ENCODE measurements at places on chromosomes 5 and 9. TPM values are rescaled to one million over a fixed set of nuclear protein-coding genes. Genes with fewer than 3 reads are reported as not detected.

The FRMPD1 gene
- total RNA-seq: not detected

The RNF208 gene
- 0.33 TPM for total RNA-seq

The IL5 gene
- total RNA-seq: not detected

The PPP2R2B gene
- 1.5 TPM for total RNA-seq

The NMUR2 gene
- not detected for total RNA-seq

The PTGER4 gene
- total RNA-seq: 5.4 TPM

The PRR7 gene
- 2.1 TPM for total RNA-seq

The SLC6A19 gene
- total RNA-seq: not detected

The SLC36A2 gene
- total RNA-seq: not detected

The DEPDC1B gene
- total RNA-seq: 2.1 TPM

The ZNF454 gene
- 3.1 TPM for total RNA-seq

The JAKMIP2 gene
- total RNA-seq: 1.3 TPM

The NSG2 gene
- total RNA-seq: not detected

The TMEM252 gene
- not detected for total RNA-seq

The PCDHA7 gene
- 0.26 TPM for total RNA-seq

The ESM1 gene
- 1.8 TPM for total RNA-seq

The CYLC2 gene
- total RNA-seq: not detected

All from fibroblast of lung (primary cell).